ENCODE measurements at places on chromosomes 7 and 10. TPM values are rescaled to one million over a fixed set of nuclear protein-coding genes. Genes with fewer than 3 reads are reported as not detected.
A peak's percentile ranks its signal among the peaks of the same experiment; 100 is the strongest.

Gene ACTL6B
- total RNA-seq, result not detected

GRCh38 chr10:100167553-100168312, 18.1 kb downstream of the ERLIN1 start:
- no peaks in the 10 kb centered on the region for H3K27me3 ChIP-seq
- H3K4me1 ChIP-seq, result no peaks in the 10 kb centered on the region
- H3K27ac ChIP-seq, result no peak overlapping the region
- peaks cover 5% of the 10 kb centered on the region for H3K36me3 ChIP-seq
- no peak for DNase-seq
- H3K4me3 ChIP-seq, result no peak overlapping the region

Gene ACSM6
- 0.66 TPM for total RNA-seq

DNA sequence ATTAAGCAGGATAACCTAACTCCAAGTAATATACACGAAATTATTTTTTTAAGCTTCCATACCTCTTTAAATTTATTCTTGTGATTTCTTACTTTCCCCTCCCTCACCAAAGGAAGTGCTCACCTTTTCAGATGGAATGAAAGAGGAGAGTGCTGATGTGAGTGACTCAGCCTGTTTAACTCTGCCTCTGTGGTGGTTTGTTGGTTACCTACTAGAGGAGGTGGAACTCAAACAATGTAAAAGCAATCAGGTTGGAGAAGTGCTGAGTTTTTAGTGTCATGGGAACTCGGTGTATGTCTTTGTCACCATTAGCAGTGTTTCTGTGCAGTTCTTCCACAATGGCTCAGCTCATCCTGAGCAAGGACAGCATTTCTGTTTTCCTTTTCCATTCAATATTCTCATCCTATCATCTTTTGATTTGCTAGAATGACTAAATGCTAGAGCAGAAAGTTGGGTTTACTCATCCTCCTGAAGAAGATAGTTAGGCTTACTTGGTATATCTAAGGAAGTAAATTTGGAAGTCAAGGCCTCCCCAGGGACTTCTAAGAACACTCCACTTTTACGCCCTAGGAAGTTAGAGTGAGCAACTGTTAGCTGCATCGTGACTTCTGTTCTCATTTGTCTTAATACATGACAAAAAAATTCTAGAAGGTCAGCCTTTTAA, 6.0 kb downstream of the ADD3 start:
- no peaks in the 10 kb centered on the region for H3K27me3 ChIP-seq
- peaks cover 28% of the 10 kb centered on the region for H3K4me1 ChIP-seq
- peak overlapping the region; percentile 46 for H3K27ac ChIP-seq
- peak overlapping the region; percentile 13 for H3K4me3 ChIP-seq
- DNase-seq, result no peak
- H3K36me3 ChIP-seq, result no peaks in the 10 kb centered on the region

Gene PDK4
- total RNA-seq, result 797 TPM

GRCh38 chr7:21300692-21301091, 127.2 kb upstream of the SP4 start:
- H3K27ac ChIP-seq, result no peak overlapping the region
- H3K27me3 ChIP-seq, result peaks cover 5% of the 10 kb centered on the region
- no peak for DNase-seq
- no peaks in the 10 kb centered on the region for H3K36me3 ChIP-seq
- no peaks in the 10 kb centered on the region for H3K4me1 ChIP-seq

Gene TMEM229A
- total RNA-seq, result not detected

Gene OR2A42
- 0.15 TPM for total RNA-seq

Gene PLOD3
- total RNA-seq, result 46.2 TPM

DNA sequence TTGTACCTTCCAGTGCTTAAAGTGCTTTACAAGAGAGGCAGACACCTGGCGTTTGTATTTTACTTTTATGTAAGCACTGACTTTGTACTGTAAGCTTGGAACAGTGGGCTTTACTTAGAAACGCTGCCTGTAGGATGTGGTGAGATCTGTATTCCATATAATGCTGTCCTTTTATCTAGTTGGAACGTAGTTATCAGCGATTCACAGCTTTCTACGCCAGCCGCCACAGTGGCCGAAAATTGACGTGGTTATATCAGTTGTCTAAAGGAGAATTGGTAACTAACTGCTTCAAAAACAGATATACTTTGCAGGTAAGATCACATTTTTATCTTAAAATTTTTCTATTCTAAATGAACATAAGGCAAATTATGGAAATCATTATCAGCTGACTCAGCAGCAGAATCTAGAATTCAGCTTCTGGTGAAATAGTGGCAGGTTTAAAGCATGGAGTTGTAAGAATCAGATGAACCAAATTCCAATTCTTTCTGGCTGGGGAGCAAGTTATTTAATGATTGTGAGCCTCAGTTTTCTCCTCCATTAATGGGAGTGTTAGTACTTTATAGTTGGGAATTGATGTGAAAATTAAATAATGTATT, 91.5 kb downstream of the CUL1 start:
- no peak overlapping the region for H3K4me3 ChIP-seq
- H3K27ac ChIP-seq, result no peak overlapping the region
- H3K36me3 ChIP-seq, result peaks cover 28% of the 10 kb centered on the region
- no peaks in the 10 kb centered on the region for H3K27me3 ChIP-seq
- DNase-seq, result no peak

GRCh38 chr7:129421717-129422250, 12.4 kb upstream of the STRIP2 start:
- H3K27me3 ChIP-seq, result no peaks in the 10 kb centered on the region
- DNase-seq, result no peak
- H3K36me3 ChIP-seq, result no peaks in the 10 kb centered on the region
- H3K4me3 ChIP-seq, result no peak overlapping the region

DNA sequence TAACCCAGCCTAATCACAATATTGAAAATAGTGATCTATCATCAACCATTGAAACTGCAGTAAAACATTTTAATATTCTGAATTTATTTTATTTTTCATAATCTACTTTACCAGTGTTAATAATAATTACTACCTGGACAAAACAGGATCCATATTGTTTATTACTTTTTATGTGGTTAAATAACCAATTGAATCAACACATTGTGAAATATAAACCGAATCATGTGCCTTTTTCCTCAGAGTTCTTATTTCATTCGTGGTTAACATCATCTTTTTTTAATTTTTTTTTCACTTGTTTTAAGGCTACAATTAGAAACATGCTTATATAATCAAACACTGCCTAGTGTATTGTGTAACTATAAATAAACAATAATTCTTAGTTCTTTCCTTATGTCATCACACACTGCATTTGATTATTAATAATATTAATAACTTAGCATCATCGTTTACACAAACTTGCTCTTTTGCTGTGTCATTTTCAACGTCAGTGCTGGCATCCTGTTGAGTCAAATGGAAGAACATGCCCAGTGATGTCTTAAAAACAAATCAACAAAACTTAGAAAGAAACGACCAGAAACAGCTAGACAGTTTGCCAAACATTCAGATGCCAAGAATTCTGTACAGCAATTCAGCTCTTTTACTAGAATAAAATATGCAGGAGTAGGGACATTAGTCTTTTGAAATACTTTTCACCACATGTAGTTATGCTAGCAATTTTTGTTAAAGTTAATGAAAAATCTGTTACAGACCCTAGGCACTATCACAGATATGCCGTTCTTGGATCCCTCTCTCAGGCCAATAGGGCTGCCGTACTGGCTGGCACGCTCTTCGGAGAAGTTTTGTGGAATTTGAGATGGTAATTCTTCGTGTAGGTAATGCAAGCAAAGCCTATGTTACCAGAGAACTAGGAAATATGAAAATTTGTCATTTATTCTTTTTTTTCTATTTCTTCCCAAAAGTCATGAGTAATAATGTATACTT, 330.4 kb upstream of the SEMA3A start:
- no peak for DNase-seq
- no peak overlapping the region for H3K4me3 ChIP-seq
- H3K4me1 ChIP-seq, result no peaks in the 10 kb centered on the region
- no peak overlapping the region for H3K27ac ChIP-seq
- H3K36me3 ChIP-seq, result no peaks in the 10 kb centered on the region

GRCh38 chr10:33189808-33190207, 144.7 kb downstream of the NRP1 start:
- no peaks in the 10 kb centered on the region for H3K4me1 ChIP-seq
- no peak for DNase-seq
- H3K27me3 ChIP-seq, result no peaks in the 10 kb centered on the region

Gene POU6F2
- total RNA-seq, result under 0.01 TPM

GRCh38 chr7:37540917-37541316, 92.3 kb upstream of the ELMO1 start:
- no peaks in the 10 kb centered on the region for H3K27me3 ChIP-seq
- H3K27ac ChIP-seq, result no peak overlapping the region
- no peak for DNase-seq
- no peaks in the 10 kb centered on the region for H3K4me1 ChIP-seq

Gene ASIC3
- total RNA-seq, result 2.3 TPM

Gene WEE2
- not detected for total RNA-seq

GRCh38 chr7:81284576-81284975, 365.7 kb upstream of the SEMA3C start:
- H3K36me3 ChIP-seq, result no peaks in the 10 kb centered on the region
- no peak for DNase-seq
- H3K4me3 ChIP-seq, result no peak overlapping the region

Gene HMX2
- total RNA-seq, result not detected

GRCh38 chr7:131244259-131244852, 83.3 kb upstream of the MKLN1 start:
- no peaks in the 10 kb centered on the region for H3K36me3 ChIP-seq
- H3K27ac ChIP-seq, result no peak overlapping the region
- DNase-seq, result no peak

DNA sequence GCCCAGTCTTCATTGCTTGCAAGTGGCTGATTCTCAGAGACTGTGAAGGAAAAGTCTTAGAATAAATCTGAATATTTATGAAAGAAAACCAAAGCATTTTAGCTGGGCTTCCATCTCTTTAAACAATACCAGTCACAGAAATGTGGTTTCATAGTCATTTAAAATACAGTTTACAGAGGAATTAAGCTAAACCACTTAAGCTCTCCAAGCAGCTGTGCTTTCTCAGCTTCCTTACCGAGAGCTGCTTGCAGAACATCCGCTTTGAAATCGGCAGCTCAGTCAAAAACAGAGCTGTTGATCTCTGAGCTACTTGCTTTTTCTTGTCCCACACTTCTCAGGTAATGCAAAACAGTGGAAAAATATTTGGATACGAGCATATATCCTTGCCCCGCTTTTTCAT, 134.5 kb downstream of the DYNC1I1 start:
- H3K27me3 ChIP-seq, result no peaks in the 10 kb centered on the region
- H3K4me3 ChIP-seq, result no peak overlapping the region
- no peaks in the 10 kb centered on the region for H3K36me3 ChIP-seq
- H3K4me1 ChIP-seq, result no peaks in the 10 kb centered on the region
- no peak overlapping the region for H3K27ac ChIP-seq
- DNase-seq, result no peak

DNA sequence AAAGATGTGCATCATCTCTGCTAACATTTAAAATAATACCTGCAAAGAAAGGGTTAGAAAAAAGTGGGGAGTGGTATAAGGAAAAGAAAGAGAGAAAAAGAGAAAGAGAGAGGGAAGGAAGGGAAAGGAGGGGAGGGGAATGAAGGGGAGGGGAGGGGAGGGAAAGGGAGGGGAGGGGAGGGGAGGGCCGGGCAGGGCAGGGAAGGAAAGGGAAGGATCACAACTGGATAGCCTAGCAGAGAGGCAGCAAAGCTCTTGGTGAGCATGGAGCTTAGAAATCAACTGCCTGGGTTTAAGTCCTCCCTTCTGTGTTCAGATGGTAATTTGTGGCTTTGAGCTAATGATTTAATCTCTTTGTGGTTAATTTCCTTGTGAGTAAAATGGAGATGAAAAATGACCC, 5.4 kb upstream of the FAM237B start:
- DNase-seq, result no peak
- no peak overlapping the region for H3K27ac ChIP-seq
- no peak overlapping the region for H3K4me3 ChIP-seq
- no peaks in the 10 kb centered on the region for H3K27me3 ChIP-seq

Gene RNF32
- total RNA-seq, result 1.3 TPM

Data from breast epithelium (tissue), 4 donors.